NCI-H226 (cell line): ENCODE measurements at places on chromosomes 13 and 19.

DNA sequence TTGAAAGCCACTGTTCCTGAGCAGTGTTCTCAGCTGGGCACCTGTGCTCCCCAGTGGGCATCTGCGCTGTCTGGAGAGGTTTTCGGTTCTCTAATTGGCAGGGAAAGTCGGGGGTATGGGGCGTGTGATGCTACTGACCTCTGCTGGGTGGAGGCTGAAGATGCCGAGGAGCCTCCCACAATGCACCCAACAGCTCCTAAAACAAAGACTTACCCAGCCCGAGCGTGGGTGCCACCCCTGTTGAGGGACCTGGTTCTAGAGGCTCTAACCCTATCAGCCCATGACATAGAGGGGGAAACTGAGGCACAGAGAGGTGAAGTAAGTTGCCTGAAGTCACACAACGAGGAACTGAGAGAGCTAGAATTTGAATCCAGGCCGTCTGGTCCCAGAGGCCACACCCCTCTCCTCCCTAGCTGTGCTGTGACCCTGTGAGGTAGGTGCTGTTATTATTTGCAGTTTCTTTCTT, 2.3 kb downstream of the SPACA4 start:
- no peak for DNase-seq

GRCh38 chr19:50418176-50419021, at the start of gene SPIB:
Gene SPIB (plus strand): TSS chr19:50418938. CDS start chr19:50418963, 25 bp downstream.
- DNase-seq = no peak

DNA sequence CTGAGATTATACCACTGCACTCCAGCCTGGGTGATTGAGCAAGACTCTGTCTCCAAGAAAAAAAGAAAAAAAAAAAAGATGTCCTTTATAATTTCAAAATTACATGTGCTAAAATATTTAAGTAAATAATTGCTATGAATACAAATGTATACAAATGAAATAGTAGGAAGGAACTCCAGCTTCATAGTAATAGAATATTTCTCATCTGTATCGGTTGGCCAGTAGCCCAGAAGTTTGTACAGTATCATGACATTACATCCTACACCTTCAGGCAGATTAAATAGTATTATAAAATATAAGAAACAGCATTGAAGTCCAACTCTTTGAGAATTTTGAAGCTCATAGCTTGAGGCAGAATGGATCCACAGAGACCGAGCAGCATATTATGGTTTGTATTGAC, 36.5 kb upstream of the CLDN10 start:
- DNase-seq = no peak

- DNase-seq = no peak
Measured at GRCh38 chr19:11016631-11017030, 55.8 kb downstream of the SMARCA4 start.
